ENCODE measurements at places on chromosomes 6 and 20. TPM values are rescaled to one million over a fixed set of nuclear protein-coding genes. Genes with fewer than 3 reads are reported as not detected.

- DNase-seq = no peak
These were observed 15.2 kb downstream of the APMAP start for GRCh38 chr20:24977336-24977735.

Gene PRND
- 0.34 TPM for polyA plus RNA-seq

Gene C6orf58
- polyA plus RNA-seq = not detected

- DNase-seq = no peak
These were observed 89.6 kb downstream of the BMP7 start for GRCh38 chr20:57176842-57177241.

GRCh38 chr6:162140251-162140852, 587.2 kb downstream of the PRKN start:
- no peak for DNase-seq

DNA sequence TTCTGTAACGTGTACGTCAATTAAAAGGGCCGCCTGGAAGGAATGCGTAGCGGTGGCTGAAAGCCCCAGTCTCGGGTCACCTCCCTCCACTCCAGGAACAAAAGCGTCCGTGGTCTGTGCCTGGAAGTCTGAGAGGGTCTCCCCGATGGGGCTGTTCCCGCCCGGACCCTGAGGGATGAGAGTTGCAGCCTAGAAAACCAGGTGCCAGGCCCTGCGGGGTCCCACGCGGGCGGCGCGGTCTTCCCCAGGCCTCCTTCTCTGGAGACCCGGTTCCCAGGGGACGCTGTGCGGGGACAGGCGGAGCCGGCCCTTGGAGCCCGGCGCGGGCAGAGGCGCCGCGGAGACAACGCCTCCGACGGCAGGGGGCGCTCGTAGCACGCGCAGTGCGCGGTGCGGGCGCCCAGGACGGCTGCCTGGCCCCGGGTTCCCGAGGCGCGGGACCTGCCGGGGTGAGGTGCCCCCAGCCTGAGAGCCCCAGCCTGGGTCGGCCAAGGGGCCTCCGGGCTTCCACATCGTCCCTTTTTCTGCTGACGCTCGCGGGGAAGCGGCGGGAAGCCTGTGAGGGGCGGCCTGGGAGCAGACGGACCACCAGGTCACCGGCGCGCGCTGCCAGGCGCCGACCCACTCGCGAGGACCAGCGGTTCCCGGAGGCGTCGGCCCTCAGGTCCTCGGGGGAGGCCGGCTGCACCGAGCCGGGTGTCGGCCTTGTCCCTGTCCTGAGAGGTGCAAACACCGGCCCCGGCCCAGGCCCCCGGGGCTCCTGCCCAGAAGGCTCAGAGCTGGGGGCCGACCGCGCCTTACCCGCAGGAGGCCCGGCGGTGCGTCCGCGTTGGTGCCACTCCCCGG, 5.3 kb upstream of the FOXC1 start:
- peak; percentile 90 for DNase-seq

GRCh38 chr20:32036716-32037485, 15.1 kb upstream of the HCK start:
- no peak for DNase-seq

DNA sequence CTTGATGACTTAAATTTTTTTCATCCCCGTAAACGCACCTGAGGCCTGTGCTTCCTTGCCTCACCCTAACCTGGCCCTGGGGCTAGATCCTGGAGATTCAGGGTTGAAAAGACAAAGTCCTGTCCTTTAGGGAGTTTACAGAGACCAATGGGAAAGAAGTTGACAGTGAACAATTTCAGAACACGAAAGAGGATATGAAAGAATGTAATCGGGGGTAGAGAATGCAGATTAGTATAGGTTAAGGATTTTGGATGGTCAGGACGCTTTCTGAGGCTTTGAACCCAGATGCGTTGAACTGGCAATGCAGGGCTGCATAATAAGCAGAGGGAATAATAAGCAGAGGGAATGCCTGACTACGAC, 1.7 kb upstream of the FBXO5 start:
- no peak for DNase-seq

- no peak for DNase-seq
These were observed 67.5 kb downstream of the MTHFD1L start for GRCh38 chr6:150932996-150933395.

DNA sequence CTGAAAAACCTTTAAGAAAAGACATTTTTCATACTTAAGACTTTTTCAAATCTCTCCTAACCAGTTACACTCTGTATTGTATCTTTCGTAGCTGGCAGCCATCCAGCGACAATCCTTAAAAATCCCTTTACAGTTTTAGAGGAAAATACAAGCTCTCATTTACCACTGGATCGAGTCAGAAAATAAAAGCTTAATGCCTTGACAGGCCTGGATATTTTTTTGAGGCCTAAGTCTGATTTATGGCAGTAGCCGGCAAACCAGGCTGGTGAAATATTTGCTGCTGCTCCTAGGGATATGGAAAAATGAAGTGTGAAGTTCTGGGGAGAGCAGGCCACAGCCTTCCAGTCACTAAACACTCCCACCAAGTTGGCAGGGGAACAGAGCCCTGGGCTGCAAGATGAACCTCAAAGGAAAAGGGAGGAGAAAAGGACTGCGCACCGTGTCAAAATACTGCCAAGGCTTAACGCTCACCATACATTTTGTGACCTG, 213.0 kb upstream of the SUPT3H start:
- DNase-seq = peak; percentile 43

Gene JPH2
- 13.5 TPM for polyA plus RNA-seq

Gene MRPS18A
- polyA plus RNA-seq = 71.1 TPM

Gene GPLD1
- polyA plus RNA-seq = 2.8 TPM

Gene VAPB
- polyA plus RNA-seq = 40.1 TPM

- DNase-seq = no peak
These were observed 32.7 kb upstream of the ATXN1 start for GRCh38 chr6:16793828-16794412.

- no peak for DNase-seq
These were observed 465.9 kb downstream of the KIF16B start for GRCh38 chr20:16107172-16107870.

DNA sequence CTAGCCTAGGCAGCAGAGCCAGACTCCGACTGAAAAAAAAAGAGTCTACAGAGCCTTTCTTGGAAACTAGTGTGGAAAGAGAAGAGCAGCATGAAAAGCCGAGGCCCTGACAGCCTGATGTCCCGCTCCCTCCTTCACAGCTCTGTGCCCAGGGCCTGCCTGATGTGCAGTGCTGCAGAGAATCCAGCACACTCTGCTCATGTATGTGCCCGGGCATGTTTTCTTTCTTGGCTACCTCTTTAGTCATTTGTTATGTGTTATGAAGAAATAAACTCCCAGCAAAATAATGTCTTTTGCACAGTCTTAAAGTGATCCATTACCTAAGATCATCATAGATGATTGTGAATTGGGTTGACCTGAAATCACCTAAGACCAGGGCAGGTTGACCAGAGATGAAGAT, 78.1 kb upstream of the EZR start:
- DNase-seq = no peak

DNA sequence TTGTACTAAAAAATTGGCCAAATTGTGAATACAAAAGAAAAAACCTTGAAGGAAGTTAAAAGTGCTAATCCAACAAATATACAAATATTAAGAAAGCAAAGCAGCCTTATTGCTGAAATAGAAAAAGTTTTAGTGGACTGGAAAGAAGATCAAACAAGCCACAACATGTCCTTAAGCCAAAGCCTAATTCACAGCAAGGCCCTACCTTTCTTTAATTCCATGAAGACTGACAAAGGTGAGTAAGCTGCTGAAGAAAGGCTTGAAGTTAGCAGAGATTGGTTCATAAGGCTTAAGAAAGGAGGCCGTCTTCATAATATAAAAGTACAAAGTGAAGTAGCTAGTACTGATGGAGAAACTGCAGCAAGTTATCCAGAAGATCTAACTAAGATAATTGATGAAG, 53.5 kb downstream of the TINAG start:
- DNase-seq = no peak

GRCh38 chr6:123415844-123416468, 220.8 kb downstream of the TRDN start:
- DNase-seq = peak; percentile 80

DNA sequence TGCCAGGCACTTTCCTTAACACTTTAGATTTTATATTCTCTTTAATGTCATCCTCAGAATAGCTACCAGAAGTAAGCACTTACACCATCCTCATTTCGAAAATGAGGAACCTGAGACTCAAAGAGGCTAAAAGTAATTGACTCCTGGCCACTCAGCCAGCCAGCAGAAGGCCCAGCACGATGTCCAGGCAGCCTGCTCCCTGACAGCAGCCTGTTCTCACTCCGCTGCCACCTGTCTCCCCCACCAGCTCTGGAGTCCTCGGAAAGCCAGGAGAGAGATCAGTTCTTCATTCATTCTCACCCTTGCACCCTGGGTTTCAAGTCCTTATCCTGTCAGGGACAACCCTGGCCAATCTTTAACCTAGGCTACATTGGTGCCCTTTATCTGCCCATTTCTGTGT, 174.0 kb downstream of the SASH1 start:
- DNase-seq = no peak

DNA sequence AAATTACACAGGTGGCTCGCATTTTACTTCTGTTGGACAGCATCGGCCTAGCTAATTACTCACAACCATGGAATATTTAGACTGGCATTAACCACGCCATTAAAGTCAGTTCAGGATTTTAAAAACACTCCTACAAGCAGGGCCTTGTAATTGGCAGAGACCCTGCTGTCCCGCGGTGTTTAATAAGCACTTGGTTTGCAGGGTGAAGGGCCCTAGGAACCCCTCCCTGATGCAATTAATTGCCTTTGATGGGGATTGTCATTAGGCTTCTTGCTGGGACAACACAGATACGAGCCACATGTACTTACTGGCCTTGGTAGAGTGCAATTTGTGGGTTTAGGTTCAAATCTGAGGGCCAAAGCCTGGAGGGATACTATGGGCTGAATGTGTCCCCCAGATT, 7.8 kb upstream of the VSTM2L start:
- DNase-seq = no peak

GRCh38 chr6:161545741-161546140, 271.9 kb upstream of the AGPAT4 start:
- no peak for DNase-seq

DNA sequence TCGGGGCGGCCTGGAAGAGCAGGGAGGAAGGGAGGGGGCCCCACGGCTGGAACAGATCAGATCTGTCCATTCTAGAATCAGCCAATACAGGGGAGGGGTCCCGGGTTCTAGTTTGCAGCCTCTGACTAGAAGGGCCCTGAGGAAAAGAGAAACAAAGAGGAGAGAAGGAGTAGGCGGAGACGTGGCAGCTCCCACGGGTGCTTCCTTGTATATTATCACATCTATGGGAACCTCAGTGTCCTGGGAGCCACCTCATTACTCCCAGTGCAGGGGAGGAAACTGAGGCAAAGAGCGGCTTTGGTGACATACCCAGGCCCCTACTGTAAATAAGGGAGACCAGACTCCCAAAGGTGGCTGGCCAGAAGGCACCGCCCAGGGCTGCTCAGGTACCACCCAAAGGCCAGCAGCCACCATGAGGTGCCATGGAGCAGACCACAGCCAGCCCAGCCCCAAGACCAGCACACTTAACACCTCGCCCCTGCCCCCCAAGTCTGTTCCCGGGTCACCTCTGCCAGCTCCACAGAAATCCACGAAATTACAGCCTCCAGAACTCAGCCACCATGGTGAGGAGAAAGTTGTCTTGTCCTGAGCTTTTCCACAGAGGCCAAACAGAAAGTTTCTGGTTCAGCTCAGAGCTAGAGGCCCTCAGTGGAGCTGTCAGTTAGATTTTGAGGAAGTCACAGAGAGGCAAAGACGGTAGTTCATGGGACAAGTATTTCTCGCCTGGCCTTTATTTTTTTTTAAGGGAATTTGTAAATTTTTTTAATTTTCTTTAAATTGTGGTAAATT, 2.1 kb downstream of the ZC3H12D start:
- DNase-seq = no peak

DNA sequence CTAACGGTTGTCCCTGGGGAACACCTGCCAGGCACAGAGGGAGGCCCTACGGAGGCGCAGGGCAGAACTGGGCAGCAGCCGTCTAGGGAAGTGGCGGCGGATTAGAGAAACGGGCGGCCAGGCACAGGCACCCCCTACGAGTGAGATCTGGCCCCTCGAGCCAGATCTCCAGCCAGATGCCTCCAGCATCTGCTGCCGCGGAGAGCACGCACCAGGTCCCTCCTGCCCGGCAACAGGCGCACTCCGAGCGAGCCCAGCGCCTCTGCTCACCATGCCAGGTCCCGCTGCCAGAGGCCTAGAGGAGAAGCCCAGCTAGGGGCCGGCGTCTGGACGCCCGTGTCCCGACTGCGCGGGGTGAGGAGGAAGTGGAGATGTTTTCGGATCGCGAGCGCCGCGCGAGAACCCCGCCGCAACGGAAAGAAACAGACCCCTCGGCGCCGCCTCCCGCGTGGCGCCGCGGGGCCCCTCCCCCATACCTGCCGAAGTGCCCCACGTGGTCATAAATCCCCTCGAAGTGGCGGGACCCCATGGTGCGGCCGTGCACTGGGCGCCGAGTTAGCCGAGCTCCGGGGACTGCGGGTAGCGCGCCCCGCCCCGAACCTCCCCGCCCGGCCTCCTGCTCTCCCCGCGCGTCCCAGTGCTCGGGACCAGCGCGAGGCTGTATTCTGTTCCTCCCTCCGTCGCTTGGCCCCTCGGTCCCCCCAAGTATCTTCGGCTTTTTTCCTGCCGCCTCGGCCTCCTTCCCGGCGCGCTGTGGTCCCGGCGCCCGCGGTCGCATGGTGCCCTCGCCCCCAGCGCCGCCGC, at the start of gene SLC22A16:
TSS of gene SLC22A16 (minus strand) at position 568 of the 804 bp plus-strand sequence. CDS start at position 529, 39 bp downstream.
- no peak for DNase-seq

DNA sequence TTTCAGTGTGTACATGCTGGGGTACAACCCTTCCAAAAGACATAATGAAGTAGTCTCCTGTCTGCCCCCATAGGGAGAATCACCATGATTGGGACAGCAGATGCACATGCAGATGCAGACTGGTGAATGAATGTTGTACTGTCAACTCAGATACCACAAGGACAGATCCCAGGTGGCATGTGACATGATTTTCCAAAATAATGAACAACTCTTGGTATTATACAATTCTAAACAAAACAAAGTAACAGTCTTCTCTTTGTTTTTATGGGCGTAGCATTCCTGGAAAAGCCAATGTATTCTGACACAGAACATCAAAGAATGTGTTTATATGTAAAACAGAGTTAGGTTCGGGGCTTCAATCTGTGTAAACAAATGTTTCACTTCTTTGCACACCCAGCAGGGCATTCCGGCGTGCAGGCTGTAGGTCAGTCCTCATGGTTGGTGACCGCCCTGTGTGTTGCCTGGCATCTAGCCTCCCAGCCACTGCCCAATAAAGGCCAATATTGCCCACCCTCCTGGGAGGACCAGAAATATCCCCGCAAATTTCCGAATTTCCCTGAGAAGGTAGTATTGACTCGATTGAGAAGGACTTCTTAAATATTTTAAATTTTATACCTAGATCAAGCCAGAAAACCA, 127.7 kb downstream of the KLHL32 start:
- DNase-seq = no peak

Gene SIRPD
- not detected for polyA plus RNA-seq

Gene KCNS1
- 0.28 TPM for polyA plus RNA-seq

DNA sequence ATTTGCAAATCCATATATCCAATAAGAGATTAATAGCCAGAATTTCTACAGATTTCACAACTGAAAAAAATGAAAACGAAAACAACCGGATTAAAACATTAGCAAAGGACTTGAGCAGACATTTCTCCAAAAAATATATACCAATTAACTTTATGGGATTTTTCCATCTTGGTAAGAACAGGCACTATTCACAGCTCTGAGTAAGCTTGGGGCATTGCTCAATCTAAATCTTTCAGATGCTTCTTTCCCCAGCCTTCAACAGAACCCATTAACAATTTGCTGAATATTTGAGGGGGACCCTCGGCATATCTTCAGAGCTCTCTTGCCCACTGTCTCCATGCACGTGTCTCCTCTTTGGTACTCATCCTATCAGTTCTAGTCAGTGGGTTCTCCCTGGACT, 111.7 kb upstream of the CD93 start:
- DNase-seq = no peak

GRCh38 chr6:151914484-151914883, 107.0 kb downstream of the ESR1 start:
- no peak for DNase-seq

GRCh38 chr6:6908121-6908520, 199.6 kb upstream of the RREB1 start:
- DNase-seq = no peak

Data from hepatocyte (in vitro differentiated cells).